ENCODE measurements at places on chromosomes 16 and 17.

DNA sequence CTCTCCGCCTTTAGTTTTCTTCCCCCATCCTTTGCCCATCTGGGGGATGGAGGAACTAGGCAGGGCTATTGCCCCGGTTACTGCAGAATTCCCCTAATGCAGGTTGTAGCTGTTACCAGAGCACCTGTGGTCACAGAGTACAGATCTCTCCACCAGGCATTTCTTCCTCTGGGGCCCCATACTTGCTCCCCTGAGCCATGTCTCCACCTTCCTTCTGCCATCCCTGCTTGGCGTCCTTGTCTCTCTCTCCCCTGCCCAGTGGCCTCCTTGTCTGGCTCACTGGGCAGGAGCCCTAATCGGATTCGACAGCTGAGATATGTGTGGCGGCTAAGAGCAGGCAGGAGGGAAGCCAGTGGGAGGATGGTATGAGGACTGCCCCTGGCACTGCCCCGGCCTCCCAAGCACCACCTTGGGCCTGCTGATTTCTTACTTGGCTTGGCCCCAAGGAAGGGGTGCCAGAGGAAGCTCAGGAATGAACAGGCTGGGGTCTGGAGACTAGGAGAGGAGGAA lies 2.0 kb downstream of the RARA start:
- DNase-seq = no peak

DNA sequence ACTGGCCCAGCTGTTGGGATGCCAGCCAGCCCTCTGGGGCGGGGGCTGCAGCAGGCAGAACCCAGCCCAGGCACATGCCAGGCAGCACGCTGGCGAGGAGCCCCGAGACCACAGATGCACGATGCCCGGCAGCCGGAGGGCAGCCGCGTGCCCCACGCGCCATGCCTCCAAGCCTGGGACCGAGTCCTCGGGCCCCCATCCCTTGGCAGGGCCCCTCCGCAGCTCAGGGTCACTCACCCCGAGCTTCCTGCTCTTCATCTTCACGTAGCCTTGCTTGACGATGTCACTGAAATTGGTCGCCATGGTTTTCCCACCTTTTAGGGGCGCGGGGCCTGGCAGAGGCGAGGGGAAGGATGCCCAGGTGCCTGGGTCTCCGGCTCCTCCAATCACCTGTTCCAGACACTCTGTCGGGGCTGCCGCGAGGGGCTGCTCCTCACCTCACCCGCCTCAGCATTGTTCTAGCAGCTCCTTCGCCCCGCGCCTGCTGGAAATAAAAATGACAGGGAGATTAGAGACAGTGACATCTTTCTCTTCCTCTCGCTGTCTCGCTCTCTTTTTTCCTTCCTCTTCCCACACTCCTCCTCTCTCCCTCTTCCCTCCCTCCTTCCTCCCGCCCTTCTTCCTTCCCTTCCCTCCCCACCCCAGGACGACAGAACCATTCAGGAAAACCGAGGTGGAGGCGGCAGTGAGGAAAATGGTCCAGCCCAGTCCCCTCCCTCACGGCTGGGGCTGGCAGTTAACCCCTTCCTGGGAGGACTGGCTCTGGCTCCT lies 6.9 kb downstream of the DOK4 start:
- peak; percentile 55 for DNase-seq

- DNase-seq = no peak
Observed at GRCh38 chr17:74159226-74159840, 44.1 kb upstream of the RPL38 start.

DNA sequence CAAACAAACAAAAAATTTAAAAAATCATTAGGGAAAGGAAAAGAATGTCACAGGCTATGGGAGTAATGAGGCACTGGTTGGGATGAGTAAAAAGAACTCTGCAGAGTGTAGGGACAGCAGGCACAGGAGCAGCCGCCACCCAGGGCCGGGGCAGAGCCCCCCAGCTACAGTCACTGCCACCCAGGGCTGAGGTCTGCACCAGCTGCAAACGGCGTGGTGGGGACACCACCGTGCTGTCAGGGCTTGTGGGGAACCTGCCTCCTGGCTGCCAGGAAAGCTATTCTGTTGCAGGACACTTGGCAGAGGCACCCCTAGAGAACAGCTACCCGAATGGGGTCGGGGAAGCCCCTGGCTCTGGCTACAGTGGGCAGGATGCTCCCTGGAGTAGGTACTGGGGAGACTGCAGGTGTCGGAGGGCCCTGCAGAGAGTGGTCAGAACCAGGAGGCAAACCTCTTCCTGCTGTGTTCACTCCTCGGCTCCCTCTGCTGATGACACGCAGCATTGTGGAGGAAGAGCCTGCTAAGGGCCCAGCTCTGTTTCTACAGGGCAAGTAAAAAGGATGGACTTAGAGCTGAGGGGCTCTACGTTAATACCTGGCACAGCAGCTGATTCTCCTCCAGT lies 32.3 kb upstream of the CAPN15 start:
- DNase-seq = peak; percentile 66

- no peak for DNase-seq
Observed at GRCh38 chr16:86835982-86836381, 257.6 kb downstream of the FOXL1 start.

DNA sequence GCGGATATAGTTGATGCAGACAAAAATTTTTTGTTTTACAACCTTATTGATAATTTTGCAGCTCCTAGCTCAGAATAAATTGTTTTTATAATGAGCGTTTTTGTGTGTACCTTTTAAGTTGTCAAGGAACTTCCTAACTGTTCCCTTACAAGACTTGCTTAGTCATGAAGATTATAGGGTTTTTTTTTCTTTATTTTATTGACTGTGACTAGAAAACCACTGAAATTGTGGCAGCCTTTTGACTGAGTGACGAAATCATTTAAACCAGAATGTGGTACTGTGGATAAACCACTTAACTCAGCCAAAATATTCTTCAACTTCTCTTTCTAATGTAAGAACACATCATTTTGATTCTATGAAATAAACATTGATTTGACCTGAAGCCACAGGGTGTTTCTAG lies 40.8 kb upstream of the VPS4A start:
- DNase-seq = no peak

DNA sequence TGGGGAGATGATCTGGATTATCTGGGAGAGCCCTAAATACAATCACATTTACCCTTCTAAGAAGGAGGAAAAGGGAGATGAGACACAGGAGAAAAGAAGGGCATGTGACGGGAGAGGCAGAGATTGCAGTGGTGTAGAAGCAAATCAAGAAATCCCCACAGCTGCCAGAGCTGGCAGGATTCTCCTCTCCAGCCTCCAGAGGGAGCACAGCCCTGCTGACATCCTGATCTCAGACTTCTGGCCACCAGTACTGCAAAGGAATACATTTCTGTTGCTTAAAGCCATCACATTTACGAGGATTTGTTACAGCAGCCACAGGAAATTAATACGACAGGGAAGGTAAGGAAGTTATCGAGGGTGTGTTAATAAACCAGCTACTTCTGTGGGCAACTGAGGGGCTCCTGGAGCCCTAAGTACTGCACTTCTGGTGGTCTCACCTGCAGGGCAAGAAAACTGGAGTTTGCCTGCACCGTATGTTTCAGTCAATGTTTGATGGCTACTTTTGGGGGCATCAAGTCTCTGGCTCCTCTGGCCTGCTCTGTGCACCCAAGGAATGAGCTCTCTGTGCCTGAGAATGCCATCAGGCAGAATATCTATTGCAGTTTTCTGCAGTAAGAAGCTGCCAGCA lies 22.9 kb upstream of the CDH13 start:
- DNase-seq = no peak

DNA sequence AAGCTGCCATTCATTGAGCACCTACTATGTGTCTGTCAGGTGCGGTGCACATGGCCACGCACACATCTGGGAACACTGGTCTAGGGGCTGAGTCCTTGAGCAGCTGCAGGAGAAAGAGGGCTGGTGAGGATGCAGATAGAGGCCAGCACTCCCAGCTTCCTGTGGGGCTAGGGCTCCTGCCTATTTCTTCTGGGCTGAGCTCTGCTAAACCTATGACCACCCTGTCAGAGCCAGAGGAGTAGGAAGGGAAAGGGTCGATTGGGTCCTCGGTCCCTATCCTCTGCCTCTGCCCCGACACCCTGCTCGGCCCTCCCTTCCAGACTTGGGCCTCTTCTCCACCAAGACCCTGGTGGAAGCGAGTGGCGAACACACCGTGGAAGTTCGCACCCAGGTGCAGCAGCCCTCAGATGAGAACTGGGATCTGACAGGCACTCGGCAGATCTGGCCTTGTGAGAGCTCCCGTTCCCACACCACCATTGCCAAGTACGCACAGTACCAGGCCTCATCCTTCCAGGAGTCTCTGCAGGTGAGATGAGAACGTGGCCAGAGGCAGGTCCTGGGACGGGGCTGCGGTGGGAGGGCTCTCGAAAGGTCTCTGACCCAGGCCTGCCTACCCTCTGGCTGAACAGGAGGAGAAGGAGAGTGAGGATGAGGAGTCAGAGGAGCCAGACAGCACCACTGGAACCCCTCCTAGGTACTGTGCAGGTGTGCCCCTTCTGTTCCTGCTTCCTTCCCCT lies 4.0 kb upstream of the TMEM88 start:
- peak; percentile 7 for DNase-seq

All from D721Med (cell line).